ENCODE measurements at places on chromosomes 5 and 9.

GRCh38 chr5:78888580-78889368 lies 96.3 kb downstream of the ARSB start:
- no peak for DNase-seq

GRCh38 chr5:139051392-139051791 lies 146.8 kb downstream of the SIL1 start:
- DNase-seq, result no peak

- DNase-seq, result no peak
These were observed 148.0 kb downstream of the MEF2C start for GRCh38 chr5:88734983-88735382.

DNA sequence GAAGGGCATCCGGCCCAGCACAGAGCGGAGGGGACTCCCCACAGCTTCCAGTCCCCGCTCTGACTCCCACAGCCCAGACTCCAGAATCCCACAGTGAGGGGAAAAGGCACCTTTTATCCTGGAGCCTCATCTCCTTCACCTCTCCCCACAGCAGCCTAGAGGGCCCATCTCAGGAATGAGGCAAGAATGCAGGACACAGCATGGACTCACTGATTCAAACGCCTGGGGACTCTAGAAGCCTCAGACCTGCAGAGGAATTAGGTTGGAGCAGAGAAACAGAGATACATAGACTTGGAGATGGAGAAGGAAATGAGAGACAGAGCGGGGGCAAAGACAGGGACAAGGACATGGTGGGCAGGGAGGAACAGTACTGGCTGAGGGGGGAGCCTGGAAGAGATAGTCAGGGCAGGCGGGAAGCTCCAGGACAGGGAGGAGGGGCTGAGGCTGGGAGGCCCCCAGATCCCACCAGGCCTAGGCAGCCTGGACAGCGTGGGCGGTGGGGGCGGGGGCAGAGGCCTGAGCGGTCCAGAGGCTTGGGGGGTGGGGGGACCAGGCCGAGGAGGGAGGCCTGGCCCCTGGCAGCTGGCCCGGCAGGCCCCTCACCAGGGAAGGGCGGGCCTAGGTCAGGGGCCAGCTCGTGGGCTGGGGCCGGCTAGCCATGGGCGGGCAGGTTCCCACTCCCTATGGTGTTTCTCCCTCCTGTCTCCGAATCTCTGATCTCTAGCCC lies 15.8 kb downstream of the CNTFR start:
- DNase-seq, result no peak

GRCh38 chr5:52010454-52010853 lies 627.2 kb downstream of the ISL1 start:
- no peak for DNase-seq

DNA sequence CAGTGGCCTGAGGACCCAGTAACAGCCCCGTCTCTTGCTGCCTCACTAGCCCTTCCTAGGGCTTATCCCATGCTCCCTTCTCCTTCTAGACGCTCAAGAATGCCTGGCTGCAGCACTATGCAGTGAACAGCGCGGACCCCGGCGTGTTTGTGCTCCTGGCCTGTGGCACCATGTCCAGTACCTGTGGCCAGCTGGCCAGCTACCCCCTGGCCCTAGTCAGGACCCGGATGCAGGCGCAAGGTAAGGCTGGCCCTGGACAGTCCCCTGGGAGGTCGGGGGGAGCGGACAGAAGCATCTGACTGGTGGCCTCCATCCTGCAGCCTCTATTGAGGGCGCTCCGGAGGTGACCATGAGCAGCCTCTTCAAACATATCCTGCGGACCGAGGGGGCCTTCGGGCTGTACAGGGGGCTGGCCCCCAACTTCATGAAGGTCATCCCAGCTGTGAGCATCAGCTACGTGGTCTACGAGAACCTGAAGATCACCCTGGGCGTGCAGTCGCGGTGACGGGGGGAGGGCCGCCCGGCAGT lies 20.5 kb downstream of the PTGES2 start:
- no peak for DNase-seq

GRCh38 chr9:122087406-122088200 lies 5.5 kb downstream of the TTLL11 start:
- DNase-seq, result no peak

DNA sequence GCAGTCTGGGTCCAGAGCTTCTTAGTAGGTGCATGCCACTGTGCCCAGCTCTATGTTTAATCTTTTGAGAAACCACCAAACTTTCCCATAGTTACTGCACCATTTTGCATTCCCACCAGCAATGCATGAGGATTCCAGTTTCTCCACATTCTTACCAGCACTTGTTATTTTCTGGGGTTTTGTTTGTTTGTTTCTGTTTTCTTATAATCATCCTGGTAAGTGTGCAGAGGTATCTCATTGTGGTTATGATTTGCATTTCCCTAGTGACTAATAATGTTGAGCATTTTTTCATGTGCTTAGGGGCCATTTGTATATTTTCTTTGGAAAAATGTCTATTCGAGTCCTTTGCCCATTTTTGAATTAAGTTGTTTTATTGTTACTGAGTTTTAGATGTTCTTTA lies 11.4 kb downstream of the FOXE1 start:
- no peak for DNase-seq

GRCh38 chr5:44535621-44536020 lies 146.4 kb upstream of the FGF10 start:
- DNase-seq, result no peak

GRCh38 chr9:35277628-35278359 lies 116.0 kb downstream of the UNC13B start:
- DNase-seq, result no peak

GRCh38 chr5:32165597-32165996 lies 8.5 kb downstream of the GOLPH3 start:
- no peak for DNase-seq

GRCh38 chr5:67395790-67396418 lies 199.3 kb upstream of the CD180 start:
- DNase-seq, result no peak

- no peak for DNase-seq
These were observed 1.1 kb upstream of the FAM78A start for GRCh38 chr9:131277287-131277909.

- no peak for DNase-seq
These were observed 22.1 kb downstream of the LMX1B start for GRCh38 chr9:126635661-126636439.

DNA sequence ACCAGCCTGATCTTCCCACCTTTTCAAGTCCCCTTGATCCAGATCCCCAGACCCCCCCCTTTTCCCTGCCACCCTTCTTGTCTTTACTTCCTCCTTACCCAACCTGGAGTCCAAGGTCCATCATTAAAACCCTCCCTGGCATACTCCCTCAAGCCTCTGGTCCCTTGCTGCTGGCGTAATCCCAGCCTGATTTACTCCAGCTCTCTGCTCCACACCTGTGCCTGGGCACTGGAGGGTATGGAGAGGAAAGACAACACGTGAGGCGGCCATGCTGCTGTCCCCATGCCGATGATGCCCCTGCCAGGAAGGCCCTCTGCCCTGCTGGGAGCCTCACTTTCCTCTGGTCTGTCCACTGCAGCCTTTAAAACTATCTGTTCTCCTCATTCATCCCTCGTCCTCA lies 5.1 kb downstream of the B4GALT7 start:
- DNase-seq, result no peak

Data from CD4-positive, alpha-beta T cell treated with Interleukin-4 for 1 hour (primary cell).